ENCODE measurements at places on chromosomes 5 and 9.
A peak's percentile ranks its signal among the peaks of the same experiment; 100 is the strongest.

GRCh38 chr5:34411470-34412346 lies 244.4 kb upstream of the RAI14 start:
- no peak for DNase-seq

DNA sequence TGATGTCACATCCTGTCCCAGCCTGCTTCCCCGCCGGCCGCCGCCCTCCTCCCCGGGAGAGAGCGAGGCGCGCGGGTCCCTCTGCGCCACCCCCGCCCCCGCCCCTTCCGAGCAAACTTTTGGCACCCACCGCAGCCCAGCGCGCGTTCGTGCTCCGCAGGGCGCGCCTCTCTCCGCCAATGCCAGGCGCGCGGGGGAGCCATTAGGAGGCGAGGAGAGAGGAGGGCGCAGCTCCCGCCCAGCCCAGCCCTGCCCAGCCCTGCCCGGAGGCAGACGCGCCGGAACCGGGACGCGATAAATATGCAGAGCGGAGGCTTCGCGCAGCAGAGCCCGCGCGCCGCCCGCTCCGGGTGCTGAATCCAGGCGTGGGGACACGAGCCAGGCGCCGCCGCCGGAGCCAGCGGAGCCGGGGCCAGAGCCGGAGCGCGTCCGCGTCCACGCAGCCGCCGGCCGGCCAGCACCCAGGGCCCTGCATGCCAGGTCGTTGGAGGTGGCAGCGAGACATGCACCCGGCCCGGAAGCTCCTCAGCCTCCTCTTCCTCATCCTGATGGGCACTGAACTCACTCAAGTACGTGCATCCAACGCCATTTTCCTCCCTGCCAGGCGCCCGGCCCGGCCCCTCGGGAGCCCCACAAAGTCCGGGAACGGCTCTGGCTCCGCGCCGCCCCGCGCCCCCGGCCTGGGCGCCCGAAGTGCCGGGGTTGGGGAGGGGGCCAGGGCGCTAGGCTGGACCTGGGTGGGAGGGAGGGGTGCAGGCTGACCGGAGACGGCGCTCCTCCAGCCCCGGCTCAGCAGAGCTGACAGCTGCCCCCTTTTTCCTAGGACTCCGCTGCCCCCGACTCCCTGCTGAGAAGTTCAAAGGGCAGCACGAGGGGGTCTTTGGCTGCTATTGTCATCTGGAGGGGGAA lies 12.0 kb upstream of the OLFM1 start:
- no peak for DNase-seq

- DNase-seq: no peak
These were observed 1.6 kb upstream of the DHFR start for GRCh38 chr5:80656425-80656824.

- DNase-seq: no peak
These were observed 13.8 kb downstream of the HNRNPK start for GRCh38 chr9:83966209-83966582.

DNA sequence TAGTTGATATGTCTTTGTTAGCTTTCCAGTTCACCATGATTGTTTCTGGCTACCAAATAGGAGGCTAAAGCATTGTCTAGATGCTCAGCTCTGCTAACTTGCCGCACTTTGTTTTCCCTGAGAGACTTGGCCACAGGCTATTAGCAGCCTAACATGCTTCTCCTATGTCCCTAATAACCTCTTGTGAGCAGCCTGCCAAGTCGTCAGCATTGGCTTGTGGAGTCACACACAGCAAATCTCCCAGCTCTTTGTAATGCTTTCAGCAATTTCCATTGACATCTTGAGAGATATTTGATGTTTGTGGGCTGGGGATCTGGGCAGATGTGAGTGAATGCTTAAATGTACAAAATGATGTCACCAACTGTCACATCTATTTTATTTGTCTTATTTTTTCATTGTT lies 346.9 kb downstream of the KDM4C start:
- no peak for DNase-seq

- DNase-seq: no peak
These were observed 52.0 kb downstream of the JMY start for GRCh38 chr5:79287907-79288306.

GRCh38 chr9:69549310-69550202 lies 122.6 kb downstream of the APBA1 start:
- DNase-seq: no peak

DNA sequence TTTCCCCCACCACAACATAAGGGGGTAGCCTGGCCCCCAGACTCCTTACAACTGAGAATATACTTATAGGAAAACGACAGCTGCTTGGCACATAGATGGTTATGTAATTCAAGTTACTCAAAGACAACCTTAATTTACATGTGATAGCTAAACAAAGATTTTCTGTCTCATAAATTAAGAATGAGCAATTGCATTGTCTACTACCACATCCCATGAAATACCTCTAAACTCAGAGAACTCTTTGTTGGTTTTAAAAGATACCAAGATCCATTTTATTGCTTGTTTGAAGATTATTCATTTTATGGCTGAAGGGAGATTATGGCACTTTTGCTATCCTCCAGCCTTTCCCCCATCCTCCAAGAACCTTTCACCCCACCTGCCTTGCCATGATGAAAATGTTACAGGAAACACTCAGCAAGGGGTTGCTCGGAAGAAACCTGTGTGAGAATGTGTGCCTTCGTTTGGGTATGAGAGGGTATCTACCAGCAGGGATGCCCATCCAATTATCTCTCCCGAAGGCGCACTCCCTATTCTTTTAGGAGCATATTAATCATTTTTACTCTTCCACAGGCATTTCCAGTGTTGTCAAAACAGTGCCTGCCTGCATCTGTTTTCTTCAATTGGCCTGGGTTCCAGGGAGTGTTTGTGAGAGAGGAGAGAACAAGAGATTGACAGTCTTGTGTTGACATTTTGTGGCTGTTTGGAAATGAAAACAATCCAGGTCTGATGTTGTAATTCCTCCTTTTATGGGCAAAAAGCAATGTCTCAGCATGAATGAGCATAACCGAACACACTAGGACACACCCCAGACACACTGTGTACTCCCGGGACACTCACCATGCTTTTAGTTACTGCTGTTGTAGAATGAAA lies 208.0 kb upstream of the ANKRD55 start:
- DNase-seq: no peak

- DNase-seq: no peak
These were observed 44.4 kb downstream of the GNAQ start for GRCh38 chr9:77987081-77987656.

DNA sequence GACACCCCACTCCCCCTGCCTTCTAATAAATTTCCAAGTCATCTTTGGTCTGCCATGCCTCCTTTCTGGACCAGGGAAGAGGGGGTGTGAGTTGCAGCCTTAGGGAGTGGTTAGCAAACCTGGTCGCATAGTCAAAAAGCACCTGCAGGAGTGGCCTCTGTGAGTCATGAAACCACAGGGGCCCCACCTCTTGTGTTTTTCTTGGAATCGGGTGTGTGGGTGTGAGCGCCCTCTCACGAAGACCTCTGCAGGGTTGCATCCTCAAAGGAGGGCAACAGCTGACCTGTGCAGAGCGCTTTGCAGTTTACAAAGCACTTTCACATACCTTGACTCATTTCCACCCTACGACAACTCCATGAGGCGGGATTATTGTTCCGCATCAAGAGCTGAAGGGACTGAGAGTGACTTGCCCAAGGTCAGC lies 36.8 kb upstream of the TEX48 start:
- peak; percentile 90 for DNase-seq

DNA sequence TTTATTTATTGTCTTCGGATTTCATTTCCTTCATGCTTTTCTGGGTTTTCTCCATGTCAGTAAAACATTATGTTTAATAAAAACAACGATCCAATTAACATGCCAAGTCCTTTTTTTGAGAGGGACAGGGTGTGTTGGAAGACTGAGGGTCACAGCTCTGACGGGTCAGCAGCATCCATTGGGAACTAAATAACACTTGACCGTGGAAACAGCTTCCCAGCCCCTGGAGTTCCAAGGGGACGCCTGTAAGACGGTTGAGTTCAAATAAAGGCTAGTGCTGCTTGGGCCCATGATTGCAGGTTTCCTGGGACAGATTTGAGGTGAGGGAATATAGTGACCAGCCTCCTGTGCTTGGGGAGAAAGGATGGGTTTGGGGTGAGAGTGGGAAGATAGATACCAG lies 30.4 kb upstream of the NEURL1B start:
- no peak for DNase-seq

DNA sequence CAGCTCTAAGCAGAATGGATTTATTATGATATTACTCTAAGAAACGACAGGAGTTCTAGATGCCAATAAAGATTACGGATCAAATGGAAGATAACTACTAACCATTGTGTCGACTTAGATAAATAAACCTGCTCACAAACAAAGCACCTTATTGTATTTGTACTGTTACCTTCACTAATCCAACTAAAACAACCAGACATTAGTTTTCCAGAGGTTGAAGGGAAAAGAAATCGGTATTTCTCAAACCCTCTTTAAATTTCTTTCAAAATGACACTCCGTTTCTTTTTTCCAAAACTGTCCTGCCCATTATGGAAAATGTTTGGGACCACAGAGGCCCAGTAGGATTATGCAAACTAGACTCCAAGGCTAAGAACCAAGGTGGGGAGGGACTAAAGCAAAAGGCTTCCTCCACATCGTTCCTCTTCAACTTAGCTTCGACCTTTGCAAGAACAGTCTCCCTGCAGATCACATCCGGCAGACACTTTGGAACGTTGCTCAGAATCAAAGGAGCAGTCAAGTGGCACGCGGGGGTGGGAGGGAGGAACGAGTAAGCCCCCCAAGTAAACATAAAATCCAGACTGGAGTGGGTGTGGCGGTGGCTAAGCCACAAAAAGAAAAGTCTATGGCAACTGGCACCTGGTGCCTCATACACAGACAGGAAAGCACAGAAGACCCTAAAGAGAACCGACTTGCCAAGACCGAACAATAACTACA lies 2.7 kb downstream of the MLLT3 start:
- DNase-seq: no peak

GRCh38 chr9:109868207-109868606 lies 88.2 kb downstream of the PALM2AKAP2 start:
- no peak for DNase-seq

DNA sequence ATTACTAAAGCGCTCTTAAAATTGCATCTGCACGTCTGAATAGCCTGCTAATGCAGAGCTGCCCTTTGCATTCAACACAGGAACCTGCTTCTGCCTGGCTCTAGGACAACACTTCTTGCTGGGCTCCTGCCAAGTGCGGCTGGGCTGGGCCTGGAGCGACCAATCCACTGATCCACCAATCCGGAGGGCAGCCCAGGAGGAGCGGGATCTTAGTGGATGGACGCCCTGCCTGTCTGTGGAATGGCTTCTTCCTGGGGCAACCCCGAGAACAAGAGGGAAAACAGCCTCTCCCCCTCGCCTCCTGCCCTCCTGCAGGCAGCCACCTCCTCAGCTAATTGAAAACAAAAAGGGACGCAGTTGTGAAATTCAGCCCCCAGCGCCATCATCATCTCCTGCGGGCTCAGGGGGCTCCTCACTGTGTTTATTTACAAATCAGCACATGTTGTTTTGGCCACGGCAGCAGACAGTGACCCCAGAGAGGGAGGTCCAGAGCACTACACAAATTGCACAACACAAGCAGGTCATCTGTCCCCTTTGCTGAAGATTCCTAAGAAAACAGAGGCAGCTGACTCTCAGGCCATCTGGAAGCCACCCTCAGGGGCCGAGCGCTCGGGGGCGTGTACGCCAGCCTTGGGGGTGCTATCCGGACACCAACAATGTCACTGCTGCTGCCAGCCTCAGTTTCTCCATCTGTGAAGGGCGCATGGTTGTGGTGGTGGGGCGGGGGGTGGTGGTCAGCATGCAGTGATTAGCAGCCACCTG lies 57.3 kb downstream of the GADD45G start:
- DNase-seq: no peak

DNA sequence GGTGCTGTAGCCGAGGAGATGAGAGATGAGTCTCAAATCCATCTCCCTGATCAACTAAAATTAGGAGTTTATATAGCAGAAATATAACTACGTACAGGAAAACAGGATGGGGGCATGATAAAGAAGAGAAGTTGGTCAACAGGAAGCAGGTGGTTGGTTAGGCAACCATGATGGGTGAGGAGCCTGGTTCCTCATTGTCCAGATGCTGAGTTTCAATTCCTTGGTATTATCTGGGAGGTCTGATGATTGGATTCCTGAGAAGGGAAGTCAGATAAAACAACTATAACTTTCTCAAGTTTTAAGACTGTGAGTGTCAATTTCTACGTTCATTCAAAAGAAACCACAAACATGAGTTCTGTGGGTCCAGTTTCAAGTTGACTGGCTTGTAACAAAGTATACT lies 323.9 kb downstream of the MTRR start:
- DNase-seq: no peak

DNA sequence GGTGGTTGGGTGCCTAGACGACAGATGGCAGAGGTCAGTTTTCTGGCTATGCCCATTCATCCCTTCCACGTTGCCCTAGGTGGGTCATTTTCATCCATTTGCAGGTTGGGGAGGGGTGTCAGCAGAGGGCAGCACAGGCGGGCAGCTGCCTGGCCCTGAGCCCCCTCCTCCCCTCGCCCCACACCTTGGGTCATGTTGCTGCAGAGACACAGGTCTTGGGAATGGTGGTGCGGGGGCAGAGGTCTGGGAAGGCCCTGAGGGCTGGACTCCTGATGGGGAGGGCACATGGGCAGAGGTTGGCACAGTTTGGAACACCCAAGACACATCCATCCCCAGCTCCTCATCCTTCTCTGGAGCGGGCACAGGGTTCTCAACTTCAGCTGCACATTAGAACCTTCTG lies 103.2 kb upstream of the LMX1B start:
- no peak for DNase-seq

- peak; percentile 52 for DNase-seq
These were observed 67.1 kb downstream of the KLF4 start for GRCh38 chr9:107422189-107423185.

- DNase-seq: peak; percentile 3
These were observed 988 bp downstream of the OXCT1 start for GRCh38 chr5:41869151-41869723.

- DNase-seq: no peak
These were observed 142.3 kb downstream of the DMRTA1 start for GRCh38 chr9:22588918-22589317.

DNA sequence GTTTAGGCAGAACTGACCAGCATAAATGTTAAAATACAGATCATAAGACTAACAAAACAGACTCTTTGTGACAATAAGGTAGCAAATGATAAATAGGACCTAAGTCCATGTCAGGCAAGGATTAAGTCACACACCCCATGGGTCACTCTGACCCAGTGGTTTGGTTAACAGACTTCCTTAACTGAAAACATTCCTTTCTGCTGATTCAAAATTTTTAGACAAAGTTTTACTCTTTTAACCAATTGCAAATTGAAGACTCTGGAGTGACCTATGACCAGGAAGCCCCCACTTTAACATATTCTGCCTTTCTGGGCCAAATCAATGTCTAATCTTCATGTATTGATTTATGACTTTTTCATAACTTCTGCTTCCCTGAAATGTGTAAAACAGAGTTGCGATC lies 4.9 kb upstream of the NXNL2 start:
- DNase-seq: no peak

- no peak for DNase-seq
These were observed 47.3 kb upstream of the TNC start for GRCh38 chr9:115165233-115165632.

DNA sequence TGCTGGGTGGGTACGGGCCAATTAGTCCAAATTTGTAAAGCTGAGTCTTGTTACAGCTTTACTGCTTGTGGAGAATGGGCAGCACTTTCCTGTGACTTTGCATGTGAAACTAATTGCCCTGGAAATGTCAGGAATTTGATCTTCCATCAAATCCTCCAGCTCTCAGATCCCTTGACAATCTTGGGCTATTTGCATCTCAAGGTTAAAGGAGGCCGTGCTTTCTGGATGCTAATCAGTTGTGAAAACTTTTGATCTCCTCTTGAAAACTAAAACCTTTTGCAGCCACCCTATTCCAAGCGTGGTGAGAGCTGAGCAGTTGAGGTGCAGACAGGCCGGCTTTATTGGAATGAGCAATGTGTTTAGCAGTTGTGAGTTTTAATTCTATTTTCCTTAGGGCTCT lies 68.0 kb upstream of the CLINT1 start:
- no peak for DNase-seq

Data from CD4-positive, alpha-beta T cell (primary cell).